ENCODE measurements at places on chromosomes 2 and 18.

DNA sequence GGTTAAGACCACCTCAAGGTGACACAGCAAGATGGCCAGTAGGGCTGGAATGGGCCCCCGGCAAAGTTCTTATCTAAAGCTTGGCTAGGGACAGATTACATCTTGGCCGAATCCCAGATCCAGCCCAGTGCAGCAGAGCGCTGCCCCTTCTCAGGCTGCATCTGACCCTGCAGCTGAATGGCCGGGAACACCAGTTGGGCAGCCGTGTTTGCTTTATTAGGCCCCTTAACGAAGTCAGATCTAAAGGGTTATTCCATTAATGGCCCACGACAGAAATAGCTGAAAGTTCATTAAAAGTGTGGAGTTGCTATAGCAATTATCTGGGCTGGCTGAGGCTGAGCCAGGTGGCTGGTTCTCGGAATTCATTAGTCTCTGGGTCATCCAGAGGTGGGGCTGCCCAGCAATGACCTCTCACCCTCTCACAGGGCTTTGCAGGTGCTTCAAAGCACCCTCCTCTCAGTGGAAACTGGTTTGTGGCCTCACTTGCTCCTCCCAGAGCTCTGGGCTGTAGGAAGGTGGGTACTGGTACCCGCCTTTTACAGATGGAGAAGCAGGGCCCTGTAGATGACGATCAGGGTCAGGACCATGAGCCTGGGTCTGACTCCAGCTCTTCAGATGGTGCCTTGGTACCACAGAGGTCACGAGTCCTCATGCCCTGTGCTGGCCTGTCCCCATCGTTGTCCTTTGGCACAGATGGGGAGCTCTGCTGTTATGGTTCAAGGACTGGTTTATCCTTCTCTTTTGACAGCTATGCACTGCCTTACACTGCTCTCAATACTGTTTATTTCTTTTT, 68.8 kb downstream of the EMX1 start:
- no peak for DNase-seq

GRCh38 chr2:9658972-9659371, 28.2 kb upstream of the YWHAQ start:
- no peak for DNase-seq

- DNase-seq, result no peak
Observed at GRCh38 chr2:100731535-100731981, 88.4 kb upstream of the NPAS2 start.

DNA sequence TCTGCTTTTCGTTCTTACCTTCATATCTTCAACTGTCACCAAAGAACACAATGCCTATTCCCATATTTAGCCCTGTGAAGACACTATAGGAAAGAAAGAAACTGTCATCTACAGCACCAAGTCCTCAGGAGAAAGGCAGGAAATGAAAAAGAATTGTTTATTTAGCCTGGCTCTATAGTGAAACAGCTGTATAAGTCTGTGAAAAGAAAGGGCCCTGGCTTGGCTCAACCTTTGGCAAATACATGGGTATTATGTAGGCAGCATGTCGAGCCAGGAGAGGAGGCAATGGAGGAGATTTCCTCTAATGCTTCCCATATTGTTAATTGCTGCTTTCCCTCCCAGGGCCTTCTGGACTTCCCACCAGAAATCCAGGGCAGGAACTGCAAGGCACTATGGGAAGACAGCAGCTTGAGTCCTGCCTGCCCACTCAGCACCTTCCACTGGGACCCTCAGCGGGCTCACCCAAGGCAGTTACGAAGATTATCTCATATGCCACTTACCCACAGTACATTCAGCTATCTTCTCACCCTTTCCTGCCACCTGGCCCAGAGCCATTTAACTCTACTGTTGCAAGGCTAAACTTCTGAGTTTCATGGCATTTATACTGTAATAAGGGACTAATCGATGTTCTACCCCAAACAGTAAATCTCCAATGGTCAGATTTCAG, 30.1 kb downstream of the SLC8A1 start:
- DNase-seq, result no peak

DNA sequence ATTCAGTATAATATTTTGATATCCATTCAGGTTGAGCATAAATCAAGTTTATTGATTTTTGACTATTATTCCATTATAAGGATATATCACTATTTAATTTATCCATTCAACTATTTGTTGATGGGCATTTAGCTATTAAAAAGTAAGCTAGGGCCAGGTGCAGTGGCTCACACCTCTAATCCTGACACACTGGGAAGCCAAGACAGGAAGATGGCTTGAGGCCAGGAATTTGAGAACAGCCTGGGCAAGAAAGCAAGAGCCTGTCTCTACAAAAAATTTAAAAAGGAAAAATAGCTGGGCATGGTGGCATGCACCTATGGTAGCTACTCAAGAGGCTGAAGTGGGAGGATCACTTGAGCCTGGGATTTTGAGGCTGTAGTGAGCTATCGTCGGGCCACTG, 183.5 kb downstream of the HNMT start:
- no peak for DNase-seq

DNA sequence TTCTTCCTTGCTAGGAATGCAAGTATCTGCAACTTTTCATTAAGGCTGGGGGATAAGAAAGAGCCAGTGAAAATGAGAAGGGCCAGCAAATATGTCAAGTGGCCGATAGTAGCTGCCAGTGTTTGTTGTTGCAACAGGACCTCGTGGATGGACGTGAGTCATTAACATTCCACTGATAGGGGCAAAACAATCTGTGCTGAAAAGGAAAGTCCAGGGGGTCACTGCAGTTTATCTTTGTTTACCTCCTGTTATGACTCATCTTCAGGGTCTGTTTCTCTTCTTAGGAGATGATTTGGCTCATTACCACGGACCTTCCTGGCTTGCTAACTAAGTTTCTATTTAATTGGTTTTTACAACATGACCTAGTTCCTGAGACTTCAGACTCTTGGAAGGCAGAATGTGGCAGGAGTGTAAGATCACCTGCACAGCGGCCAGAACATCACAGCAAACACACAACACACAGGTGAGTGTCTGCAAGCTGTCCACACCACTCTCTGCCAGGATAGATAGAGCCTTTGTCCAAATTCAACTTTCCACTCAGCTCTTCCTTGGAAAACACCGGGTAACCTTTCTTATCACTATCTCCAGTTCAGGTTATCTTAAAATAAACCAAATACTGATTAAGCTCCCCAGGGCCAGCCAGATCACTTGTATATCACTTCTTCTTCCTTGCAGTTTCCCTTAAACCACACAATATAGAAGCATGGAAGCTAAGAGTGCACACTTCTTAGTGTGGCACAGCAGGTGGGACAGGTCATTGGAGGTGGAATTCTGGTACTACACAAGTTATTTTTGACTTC, 157.5 kb upstream of the LMAN1 start:
- no peak for DNase-seq

- DNase-seq, result no peak
Observed at GRCh38 chr18:57589161-57589560, 2.7 kb upstream of the FECH start.

GRCh38 chr2:238023608-238024007, 37.2 kb upstream of the SCLY start:
- DNase-seq, result no peak

GRCh38 chr2:217431577-217432269, 571.1 kb downstream of the TNS1 start:
- DNase-seq, result no peak

DNA sequence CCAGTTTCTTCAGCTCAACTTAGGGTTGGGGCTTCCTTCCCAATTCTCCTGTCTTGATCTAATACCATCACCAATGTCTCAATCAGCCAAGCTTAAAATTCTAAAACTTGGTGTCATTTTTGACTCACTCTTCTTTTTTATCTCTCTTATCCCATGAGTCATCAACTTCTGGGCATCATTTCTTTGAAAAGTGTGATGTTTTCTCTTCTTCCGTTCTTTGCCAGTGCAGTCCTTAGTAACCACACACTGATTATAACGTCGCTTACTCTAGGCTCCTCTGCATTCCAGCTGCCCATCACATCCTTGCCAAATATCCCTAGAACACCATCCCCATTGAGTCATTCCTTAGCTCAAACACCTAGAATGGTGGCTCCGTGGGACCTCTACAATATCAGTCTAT, 27.4 kb upstream of the MRO start:
- DNase-seq, result no peak

DNA sequence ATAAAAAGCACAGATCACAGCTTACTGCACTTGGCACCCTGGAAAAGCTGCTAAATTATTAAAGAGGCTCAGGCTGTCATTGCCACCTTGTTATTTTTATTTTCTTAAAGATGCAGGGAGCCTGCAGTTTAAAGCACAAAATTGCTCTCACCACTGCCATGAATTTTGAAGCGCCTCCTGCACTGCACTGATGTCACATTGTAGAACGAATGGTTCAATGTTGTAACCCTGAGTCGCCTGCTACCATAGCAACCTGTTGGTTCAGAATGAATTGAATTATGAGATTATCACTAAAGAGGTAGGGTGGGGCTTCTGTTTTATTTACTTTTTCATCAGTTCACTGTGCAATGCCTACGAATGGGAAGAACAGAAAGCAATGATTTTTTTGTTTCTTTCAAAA, 16.5 kb downstream of the SCG2 start:
- DNase-seq, result no peak

- no peak for DNase-seq
Observed at GRCh38 chr2:102636283-102636907, 17.0 kb downstream of the SLC9A2 start.
